ENCODE measurements at places on chromosomes 1 and 21. TPM values are rescaled to one million over a fixed set of nuclear protein-coding genes. Genes with fewer than 3 reads are reported as not detected.
A peak's percentile ranks its signal among the peaks of the same experiment; 100 is the strongest.

The GJB3 gene
- not detected for total RNA-seq

DNA sequence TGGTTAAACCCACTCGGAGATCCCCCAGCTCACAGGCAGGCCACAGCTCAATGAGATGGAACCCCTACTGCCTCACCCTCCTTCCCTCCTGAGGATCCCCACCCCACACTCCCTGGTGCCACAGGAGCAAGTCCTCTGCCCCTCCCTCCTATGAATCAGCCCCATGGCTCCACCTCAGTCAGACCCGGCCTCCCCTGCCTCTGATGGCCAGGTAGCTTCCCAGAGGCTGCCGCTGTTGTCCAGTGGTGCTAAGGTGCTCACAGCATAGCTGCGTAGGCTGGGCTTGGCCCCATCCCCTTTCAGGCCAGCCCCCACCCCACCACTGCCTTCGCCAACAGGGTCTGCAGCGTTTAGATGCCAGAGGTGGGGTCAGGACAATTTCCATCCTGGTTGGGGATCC is 98.5 kb upstream of the IGSF21 start:
- H3K27me3 ChIP-seq, result peaks cover 5% of the 10 kb centered on the region
- H3K36me3 ChIP-seq, result no peaks in the 10 kb centered on the region
- no peak overlapping the region for H3K27ac ChIP-seq
- H3K4me3 ChIP-seq, result no peak overlapping the region
- DNase-seq, result no peak

DNA sequence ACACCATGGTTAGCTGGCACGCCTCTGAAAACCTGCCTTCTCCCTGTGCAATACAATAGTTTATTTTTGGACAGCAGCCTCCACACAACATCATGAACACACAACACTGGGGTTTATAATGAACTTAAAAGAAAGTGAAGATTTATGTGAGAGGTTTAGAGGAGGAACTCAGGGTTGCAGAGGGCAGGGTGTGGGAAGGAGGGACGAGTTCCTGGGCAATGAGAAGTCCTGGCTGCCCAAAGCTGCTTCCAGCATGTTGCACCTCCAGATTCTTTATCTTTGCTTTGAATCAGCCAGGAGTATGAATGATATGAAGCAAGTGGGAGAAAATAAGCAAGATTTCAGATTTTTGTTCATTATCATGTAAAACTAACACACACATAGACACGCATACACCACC is 11.3 kb upstream of the LRRC8D start:
- no peak for DNase-seq
- no peaks in the 10 kb centered on the region for H3K27me3 ChIP-seq
- no peak overlapping the region for H3K27ac ChIP-seq

DNA sequence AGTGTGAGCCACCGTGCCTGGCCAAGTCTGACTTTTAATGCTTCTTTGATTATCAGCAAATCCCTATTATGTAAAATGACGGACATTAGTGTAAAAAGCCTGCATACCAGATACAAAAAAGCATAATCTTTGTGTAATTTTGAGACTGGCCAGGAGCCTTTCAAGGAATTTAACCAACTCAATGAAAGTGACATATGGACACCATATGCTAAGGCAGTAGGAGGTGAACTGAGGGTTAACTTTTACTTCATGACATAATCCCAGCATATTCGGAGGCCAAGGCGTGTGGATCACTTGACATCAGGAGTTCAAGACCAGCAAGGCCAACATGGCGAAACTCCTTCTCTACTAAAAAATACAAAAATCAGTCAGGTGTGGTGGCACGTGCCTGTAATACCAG is 94.6 kb downstream of the EIF4G3 start:
- no peaks in the 10 kb centered on the region for H3K27me3 ChIP-seq
- H3K4me1 ChIP-seq, result peaks cover 7% of the 10 kb centered on the region
- DNase-seq, result no peak
- H3K27ac ChIP-seq, result no peak overlapping the region
- H3K4me3 ChIP-seq, result no peak overlapping the region

DNA sequence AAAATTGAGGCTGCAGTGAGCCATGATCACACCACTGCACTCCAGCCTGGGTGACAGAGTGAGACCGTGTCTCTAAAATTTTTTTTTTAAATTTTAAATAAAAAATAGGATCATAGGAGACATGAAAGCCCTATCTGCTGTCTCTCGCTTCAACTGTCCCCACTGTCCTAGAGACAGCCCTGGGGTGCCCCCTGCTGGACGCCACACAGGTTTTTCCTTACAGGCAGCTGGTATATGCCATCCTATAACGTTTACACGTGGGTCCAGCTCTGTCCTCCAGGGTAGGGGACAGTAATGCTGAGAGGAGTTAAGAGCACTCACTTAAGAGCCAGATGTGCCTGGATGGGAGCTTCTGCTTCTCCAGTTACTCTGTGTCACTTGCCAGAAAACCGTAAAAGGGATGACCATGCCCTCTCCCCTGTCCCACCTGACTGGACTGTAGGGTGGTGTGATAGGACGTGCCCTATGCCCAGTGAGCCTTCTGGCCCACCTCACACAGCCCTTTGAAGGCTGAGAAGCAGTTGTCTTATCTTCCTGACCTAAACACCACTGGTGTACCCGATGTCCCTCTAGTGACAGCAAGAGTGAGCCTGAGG is 8.5 kb downstream of the FBXO2 start:
- no peak overlapping the region for H3K4me3 ChIP-seq
- H3K27ac ChIP-seq, result no peak overlapping the region
- peaks cover 28% of the 10 kb centered on the region for H3K4me1 ChIP-seq
- peak; percentile 82 for DNase-seq

The DCDC2B gene
- not detected for total RNA-seq

DNA sequence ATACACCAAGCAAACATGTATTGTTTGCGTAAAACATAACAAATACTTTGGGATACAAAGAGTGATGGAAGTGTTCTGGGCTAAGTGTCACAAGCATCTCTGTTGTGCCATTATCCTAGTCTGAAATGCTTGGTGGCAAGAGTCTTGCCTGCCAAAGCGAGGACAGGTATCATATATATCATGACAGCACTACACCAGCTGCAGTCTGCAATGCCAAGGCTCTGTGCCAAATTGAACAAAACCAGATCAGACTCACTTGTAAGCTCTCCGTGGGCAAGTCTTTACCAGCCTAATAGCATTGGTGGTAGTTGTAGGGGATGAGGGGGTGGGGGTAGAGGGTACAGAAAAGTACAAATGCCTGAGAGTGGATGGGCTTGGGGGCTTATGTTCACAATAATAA is 119.2 kb downstream of the RWDD3 start:
- no peak overlapping the region for H3K4me3 ChIP-seq
- H3K36me3 ChIP-seq, result no peaks in the 10 kb centered on the region
- DNase-seq, result no peak
- H3K27ac ChIP-seq, result no peak overlapping the region
- H3K27me3 ChIP-seq, result no peaks in the 10 kb centered on the region
- no peaks in the 10 kb centered on the region for H3K4me1 ChIP-seq

GRCh38 chr1:33468967-33469366 is 3.5 kb upstream of the ZSCAN20 start:
- no peak overlapping the region for H3K27ac ChIP-seq
- H3K4me3 ChIP-seq, result no peak overlapping the region
- peaks cover 9% of the 10 kb centered on the region for H3K4me1 ChIP-seq
- DNase-seq, result no peak
- no peaks in the 10 kb centered on the region for H3K36me3 ChIP-seq

GRCh38 chr1:222096883-222097282 is 355.0 kb upstream of the DUSP10 start:
- no peak for DNase-seq
- H3K4me3 ChIP-seq, result no peak overlapping the region
- no peak overlapping the region for H3K27ac ChIP-seq
- H3K27me3 ChIP-seq, result no peaks in the 10 kb centered on the region

- no peaks in the 10 kb centered on the region for H3K4me1 ChIP-seq
- no peak overlapping the region for H3K4me3 ChIP-seq
- no peak for DNase-seq
- H3K27ac ChIP-seq, result no peak overlapping the region
- no peaks in the 10 kb centered on the region for H3K27me3 ChIP-seq
Observed at GRCh38 chr1:231138236-231138635, 23.6 kb upstream of the TRIM67 start.

The PPIAL4G gene
- not detected for total RNA-seq

The RGS1 gene
- 2.7 TPM for total RNA-seq

The KCNA3 gene
- 0.83 TPM for total RNA-seq

DNA sequence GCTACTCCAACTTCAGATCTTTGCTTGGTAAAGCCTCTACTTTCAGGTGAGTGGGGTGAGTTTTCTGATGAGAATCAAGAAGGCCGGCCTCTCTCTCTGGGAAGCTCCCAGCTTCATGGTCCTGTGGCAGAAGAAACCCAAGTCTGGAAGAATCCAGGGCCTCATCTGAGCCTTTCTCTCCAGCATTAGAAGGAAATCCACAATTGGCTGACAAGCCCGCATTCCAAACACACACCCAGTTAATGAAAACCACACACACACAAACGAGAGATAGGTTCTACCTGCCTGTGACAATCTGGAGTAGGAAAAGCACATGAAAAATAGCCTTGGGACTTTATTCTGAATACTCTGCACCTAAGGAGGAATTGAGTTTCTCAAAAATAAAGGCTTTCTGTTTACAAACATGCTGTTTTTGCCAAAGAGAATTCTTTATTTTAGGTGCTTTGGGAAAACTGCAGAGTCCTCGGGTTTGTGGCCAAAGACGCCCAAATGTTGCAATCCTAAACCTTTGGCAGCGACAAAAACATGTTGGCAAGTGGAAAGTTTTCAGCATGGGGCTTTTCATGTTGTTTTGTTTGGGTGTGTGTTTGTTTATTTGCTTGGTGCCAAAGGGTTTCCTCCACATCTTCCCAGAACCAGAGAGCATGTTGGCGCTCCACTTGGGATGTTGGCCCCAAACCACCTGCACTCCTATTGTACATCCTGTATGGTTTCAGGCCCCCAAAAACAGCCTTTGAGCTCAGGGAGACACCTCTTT is 216.2 kb downstream of the SETD4 start:
- no peaks in the 10 kb centered on the region for H3K4me1 ChIP-seq
- no peaks in the 10 kb centered on the region for H3K27me3 ChIP-seq
- H3K27ac ChIP-seq, result no peak overlapping the region
- H3K4me3 ChIP-seq, result no peak overlapping the region
- H3K36me3 ChIP-seq, result no peaks in the 10 kb centered on the region

GRCh38 chr1:205375835-205376545 is 19.3 kb upstream of the KLHDC8A start:
- no peaks in the 10 kb centered on the region for H3K27me3 ChIP-seq
- H3K4me3 ChIP-seq, result peak overlapping the region; percentile 35
- DNase-seq, result peak; percentile 57
- peak overlapping the region; percentile 41 for H3K27ac ChIP-seq

The TAGLN2 gene
- total RNA-seq, result 42.3 TPM

DNA sequence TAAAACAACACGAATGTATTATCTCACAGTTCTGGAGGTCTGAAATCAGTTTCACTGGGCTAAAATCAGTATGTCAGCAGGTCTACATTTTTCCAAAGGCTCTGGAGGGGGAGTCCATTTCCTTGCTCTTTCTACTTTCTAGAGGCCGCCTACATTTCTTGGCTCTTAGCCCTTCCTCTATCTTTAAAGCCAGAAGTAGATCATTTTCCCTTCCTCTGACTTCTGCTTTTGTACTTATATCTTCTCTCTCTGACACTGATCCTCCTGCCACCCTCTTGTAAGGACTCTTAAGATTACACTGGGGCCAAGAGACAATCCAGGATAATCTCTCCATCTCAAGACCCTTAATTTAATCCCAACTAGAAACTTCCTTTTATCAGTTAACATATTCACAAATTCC is 41.4 kb downstream of the MSH4 start:
- no peaks in the 10 kb centered on the region for H3K4me1 ChIP-seq
- H3K27ac ChIP-seq, result no peak overlapping the region
- H3K27me3 ChIP-seq, result no peaks in the 10 kb centered on the region
- no peak for DNase-seq
- no peak overlapping the region for H3K4me3 ChIP-seq

DNA sequence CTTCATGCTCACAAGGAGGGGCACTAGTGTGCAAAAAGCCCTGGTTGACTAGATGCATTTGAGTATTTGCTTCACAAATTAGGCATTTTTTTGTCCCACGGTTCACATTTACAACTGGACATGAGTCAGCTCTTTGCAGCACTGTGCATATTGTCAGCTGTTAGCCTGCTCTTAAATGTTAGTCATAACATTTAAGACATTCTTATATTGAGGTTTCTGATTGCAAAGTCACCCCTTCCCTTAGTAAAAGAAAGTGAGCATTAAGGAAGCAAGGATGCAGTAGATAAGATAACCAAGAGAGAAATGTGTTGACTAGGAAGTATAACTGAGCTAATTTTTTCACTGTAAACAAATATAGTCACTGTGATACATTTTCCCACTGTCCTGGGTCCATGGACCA is 132.6 kb upstream of the CTTNBP2NL start:
- DNase-seq, result no peak
- H3K27ac ChIP-seq, result no peak overlapping the region
- no peak overlapping the region for H3K4me3 ChIP-seq
- H3K27me3 ChIP-seq, result no peaks in the 10 kb centered on the region
- H3K36me3 ChIP-seq, result no peaks in the 10 kb centered on the region
- H3K4me1 ChIP-seq, result no peaks in the 10 kb centered on the region

The ACTL8 gene
- not detected for total RNA-seq

GRCh38 chr1:211017075-211017718 is 116.8 kb downstream of the KCNH1 start:
- H3K4me3 ChIP-seq, result no peak overlapping the region
- DNase-seq, result no peak
- no peaks in the 10 kb centered on the region for H3K27me3 ChIP-seq
- H3K27ac ChIP-seq, result no peak overlapping the region

DNA sequence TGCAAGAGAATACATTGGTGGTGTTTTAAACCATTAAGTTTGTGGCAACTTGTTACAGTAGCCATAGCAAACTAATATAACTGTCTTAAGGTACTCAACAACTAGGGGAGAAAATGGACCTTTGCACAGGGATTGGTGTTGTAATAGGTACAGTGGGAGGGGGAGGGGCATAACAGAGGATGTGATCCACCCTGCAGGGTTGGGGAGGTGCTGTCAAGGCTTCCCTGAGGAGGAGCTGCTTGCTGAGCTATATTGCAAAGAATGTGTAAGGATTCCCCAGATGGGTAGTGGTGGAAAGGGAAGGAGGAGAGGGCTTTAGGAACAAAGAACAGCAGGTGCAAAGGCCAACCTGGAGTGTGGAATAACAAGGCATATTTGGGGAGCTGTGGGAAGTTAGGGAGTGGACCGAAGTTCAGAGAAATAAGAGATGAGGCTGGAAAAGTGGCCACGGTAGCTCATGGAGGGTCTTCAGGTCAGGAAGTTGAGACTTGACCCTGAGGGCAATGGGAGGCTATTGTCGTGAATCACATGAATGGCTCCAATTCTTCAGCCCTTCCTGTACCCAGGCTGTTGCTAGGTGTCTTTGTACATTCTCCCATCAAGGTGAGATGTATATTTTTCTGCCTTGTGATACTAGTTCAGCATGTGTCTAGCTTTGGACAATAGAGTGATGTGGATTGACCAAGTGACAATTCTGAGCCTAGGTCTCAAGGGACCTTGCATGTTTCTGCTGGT is 168.6 kb upstream of the CSF3R start:
- no peaks in the 10 kb centered on the region for H3K4me1 ChIP-seq
- no peak for DNase-seq
- H3K36me3 ChIP-seq, result no peaks in the 10 kb centered on the region
